Stimulated activated CD4-positive, alpha-beta T cell treated with anti-CD3 and anti-CD28 coated beads, Interleukin-1b, Interleukin-23, amount 100 ng/mL, for 4 hours (primary cell): ENCODE measurements at places on chromosomes 12 and 14.

GRCh38 chr12:115491511-115492250 is 785.8 kb downstream of the MED13L start:
- DNase-seq: no peak

GRCh38 chr14:55911776-55912175 is 206.4 kb upstream of the PELI2 start:
- no peak for DNase-seq

DNA sequence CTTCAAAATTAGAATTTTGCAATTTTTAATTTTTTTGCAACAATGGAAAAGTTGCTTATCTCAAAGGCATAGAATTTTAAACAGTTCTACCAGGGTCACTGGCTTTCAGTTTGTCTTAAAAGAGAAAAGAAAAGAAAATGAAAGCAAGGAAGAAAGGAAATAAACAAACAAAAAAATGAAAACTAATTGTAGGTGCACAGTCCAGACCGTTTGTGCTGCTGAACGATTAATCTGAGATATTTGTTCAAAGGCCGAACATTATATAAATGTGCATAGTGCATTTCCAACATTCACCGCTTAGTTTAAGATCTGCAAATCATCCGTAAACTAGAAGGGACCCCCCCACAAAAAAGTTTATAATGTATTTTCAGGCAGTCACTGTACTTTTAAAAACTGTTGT is 5.5 kb upstream of the OTX2 start:
- no peak for DNase-seq

DNA sequence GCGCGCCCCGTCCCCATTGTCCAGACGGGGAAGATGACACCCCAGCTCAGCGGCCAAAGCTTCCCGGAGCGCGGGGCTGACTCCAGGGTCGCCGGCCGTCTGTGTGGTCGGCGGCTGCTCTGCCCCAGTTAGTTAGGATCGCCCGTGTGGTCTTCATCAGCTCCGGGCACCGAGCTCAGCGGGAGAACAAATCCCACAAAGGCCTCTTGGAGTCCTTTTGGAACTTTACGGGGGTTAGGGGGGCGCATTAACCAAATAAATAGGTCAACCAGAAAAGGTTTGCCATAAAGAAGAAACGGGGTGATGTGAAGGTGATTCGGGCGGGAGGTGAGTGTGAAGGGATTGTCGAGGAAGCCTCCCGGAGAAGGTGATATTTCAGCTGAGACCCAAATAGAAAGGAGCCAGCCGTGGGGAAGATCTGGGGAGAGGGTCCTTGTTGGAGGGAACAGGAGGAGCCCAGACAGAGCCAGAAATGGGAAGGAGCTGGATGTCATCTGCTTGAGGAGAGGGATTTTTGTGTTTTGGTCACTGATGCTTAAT is 697 bp downstream of the ATP6V0A2 start:
- DNase-seq: no peak

GRCh38 chr14:23865502-23865901 is 88.1 kb upstream of the DHRS4 start:
- no peak for DNase-seq

- DNase-seq: no peak
Observed at GRCh38 chr12:108065069-108065468, 64.0 kb upstream of the WSCD2 start.

DNA sequence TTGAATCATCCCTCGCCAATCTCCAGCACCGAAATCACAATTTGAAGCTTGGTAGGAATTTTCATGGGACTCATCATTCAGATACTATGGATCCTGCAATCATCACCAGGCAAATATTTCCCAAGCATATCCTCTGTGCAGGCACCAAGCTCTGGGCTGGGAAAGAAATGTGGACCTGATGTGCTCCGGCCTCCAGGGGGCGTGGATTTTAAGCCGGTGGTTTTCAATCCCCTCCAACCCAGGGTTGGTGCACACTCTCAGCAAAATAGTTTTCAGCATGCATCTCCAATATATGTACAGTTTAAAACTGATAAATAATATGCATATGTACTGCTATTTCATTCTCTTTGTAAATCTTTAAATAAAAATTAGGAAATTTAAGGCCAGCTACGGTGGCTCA is 98.9 kb downstream of the RBM19 start:
- DNase-seq: no peak

GRCh38 chr12:121849665-121850064 is 9.0 kb downstream of the HPD start:
- no peak for DNase-seq

GRCh38 chr14:75628816-75629215 is 31.9 kb downstream of the ERG28 start:
- no peak for DNase-seq
